ENCODE measurements at places on chromosomes 3 and 15. TPM values are rescaled to one million over a fixed set of nuclear protein-coding genes. Genes with fewer than 3 reads are reported as not detected.

GRCh38 chr3:133843634-133844033 lies 38.0 kb downstream of the SRPRB start:
- H3K4me1 ChIP-seq: no peaks in the 10 kb centered on the region
- H3K27me3 ChIP-seq: peaks cover 26% of the 10 kb centered on the region
- H3K4me3 ChIP-seq: no peak overlapping the region
- H3K36me3 ChIP-seq: no peaks in the 10 kb centered on the region
- DNase-seq: no peak
- H3K27ac ChIP-seq: no peak overlapping the region

- H3K36me3 ChIP-seq: 0 out of 2 replicates have a peak, but pooled peaks cover 2% of the 10 kb centered on the region
- peaks cover 45% of the 10 kb centered on the region for H3K4me1 ChIP-seq
- H3K27ac ChIP-seq: peak within 1 kb of the TSS; percentile 97
- no peaks in the 10 kb centered on the region for H3K27me3 ChIP-seq
- peak; percentile 37 for DNase-seq
- peak within 1 kb of the TSS; percentile 77 for H3K4me3 ChIP-seq
Measured at GRCh38 chr3:51974963-51975851, at the start of gene ABHD14A. ABHD14A (plus strand) TSS chr3:51975064; CDS start chr3:51975136, 72 bp downstream.

DNA sequence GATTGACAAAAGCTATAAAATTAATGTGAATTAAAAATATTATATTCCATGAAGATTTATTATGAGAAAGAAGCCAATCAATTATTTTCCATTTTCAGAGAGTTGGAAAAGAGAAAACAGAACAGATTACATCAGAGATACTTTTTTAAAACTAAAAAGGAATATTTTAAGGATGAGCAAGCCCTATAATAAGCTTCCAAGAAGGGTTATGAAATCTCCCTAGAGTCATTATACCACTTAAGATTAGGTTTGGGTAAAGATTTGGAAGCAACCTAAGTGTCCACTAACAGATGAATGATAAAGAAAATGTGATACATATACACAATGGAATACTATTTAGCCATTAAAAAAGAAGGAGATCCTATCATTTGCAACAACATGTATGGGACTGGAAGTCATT lies 51.6 kb upstream of the FSIP1 start:
- no peak for DNase-seq
- H3K27me3 ChIP-seq: peaks cover 1% of the 10 kb centered on the region
- H3K4me1 ChIP-seq: no peaks in the 10 kb centered on the region
- H3K36me3 ChIP-seq: no peaks in the 10 kb centered on the region
- H3K27ac ChIP-seq: no peak overlapping the region

- H3K4me1 ChIP-seq: peaks cover 38% of the 10 kb centered on the region
- no peaks in the 10 kb centered on the region for H3K36me3 ChIP-seq
- no peak overlapping the region for H3K27ac ChIP-seq
- H3K27me3 ChIP-seq: no peaks in the 10 kb centered on the region
- no peak overlapping the region for H3K4me3 ChIP-seq
- no peak for DNase-seq
Measured at GRCh38 chr3:124923833-124924232, 10.7 kb downstream of the MUC13 start.

DNA sequence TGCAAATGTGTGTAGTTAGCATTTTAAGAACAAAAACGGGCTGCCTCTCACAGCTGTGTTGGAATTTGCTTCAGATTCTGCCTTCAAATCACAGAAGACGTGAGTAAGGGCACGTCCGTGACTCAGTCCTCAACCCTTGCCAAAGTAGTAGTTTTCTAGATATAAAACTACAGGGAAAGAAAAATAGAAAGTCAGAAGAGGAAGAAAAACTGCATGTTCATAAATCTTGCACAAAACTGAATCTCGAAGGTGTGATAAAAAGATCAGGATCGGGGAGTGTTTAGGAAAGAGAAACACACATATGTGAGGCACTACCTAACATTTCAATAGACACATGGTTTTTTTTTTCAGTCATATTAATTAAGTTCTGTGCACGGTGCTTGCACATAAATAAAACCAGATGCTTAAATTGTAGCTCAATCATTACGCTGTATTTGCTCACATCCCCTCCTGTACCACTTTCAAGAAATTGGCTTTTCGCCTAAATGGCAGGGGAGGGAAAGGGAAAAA lies 71.7 kb downstream of the P3H2 start:
- H3K27ac ChIP-seq: no peak overlapping the region
- H3K27me3 ChIP-seq: no peaks in the 10 kb centered on the region
- H3K36me3 ChIP-seq: no peaks in the 10 kb centered on the region
- DNase-seq: no peak

DNA sequence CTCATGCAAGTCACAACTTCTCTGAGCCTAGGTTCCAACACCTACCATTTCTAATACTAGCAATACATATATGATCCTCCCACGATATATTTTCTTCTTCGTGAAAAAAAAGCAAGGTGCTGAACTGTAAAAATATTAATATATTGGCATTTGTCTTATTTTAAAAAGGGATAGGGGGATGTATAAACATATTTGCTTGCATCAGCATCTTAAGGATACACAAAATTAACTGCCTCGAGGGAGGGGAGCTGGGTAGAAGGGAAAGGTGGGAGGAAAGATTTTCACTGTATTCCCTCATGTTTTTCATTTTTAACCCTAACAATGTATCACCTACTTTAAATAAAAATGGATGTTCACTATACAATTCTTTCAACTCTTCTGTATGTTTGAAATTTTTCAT lies 1.3 kb downstream of the HACD2 start:
- H3K4me1 ChIP-seq: peaks cover 53% of the 10 kb centered on the region
- no peak overlapping the region for H3K27ac ChIP-seq
- H3K27me3 ChIP-seq: no peaks in the 10 kb centered on the region

GRCh38 chr3:196981657-196982056 lies 13.0 kb upstream of the PIGZ start:
- DNase-seq: peak; percentile 87
- peak overlapping the region; percentile 72 for H3K27ac ChIP-seq
- H3K27me3 ChIP-seq: no peaks in the 10 kb centered on the region
- no peaks in the 10 kb centered on the region for H3K36me3 ChIP-seq
- H3K4me3 ChIP-seq: no peak overlapping the region

GRCh38 chr3:182412066-182412465 lies 381.2 kb upstream of the ATP11B start:
- no peaks in the 10 kb centered on the region for H3K36me3 ChIP-seq
- H3K4me1 ChIP-seq: no peaks in the 10 kb centered on the region
- H3K27me3 ChIP-seq: no peaks in the 10 kb centered on the region
- DNase-seq: no peak
- no peak overlapping the region for H3K27ac ChIP-seq

DNA sequence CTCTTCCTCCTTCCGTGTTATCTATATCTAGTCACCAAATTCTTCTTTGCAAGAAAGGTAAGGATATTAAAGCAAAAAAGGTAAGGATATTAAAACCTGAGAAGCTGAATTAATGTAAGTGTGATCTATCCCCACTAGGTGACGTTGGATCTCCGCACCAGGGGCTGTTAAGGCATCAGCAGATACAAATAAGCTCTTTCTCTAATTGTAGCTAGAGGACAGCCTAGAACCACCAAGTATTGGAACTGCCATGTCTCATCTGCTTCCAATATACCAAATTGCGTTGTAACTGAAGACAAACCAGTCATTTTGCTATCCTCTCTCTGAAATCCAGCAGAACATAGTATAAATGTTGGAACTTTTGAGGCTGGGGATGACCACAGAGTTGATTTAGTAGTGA lies 471.2 kb upstream of the TGFBR2 start:
- 0 out of 2 replicates have a peak, but pooled peaks cover 5% of the 10 kb centered on the region for H3K4me1 ChIP-seq
- no peaks in the 10 kb centered on the region for H3K27me3 ChIP-seq
- no peak overlapping the region for H3K27ac ChIP-seq
- H3K36me3 ChIP-seq: no peaks in the 10 kb centered on the region

- no peaks in the 10 kb centered on the region for H3K27me3 ChIP-seq
- DNase-seq: no peak
- no peaks in the 10 kb centered on the region for H3K36me3 ChIP-seq
Measured at GRCh38 chr3:116341899-116342298, 103.4 kb downstream of the LSAMP start.

- no peaks in the 10 kb centered on the region for H3K27me3 ChIP-seq
- no peak overlapping the region for H3K4me3 ChIP-seq
- DNase-seq: no peak
Measured at GRCh38 chr3:188948997-188949389, 222.8 kb upstream of the TPRG1 start.

DNA sequence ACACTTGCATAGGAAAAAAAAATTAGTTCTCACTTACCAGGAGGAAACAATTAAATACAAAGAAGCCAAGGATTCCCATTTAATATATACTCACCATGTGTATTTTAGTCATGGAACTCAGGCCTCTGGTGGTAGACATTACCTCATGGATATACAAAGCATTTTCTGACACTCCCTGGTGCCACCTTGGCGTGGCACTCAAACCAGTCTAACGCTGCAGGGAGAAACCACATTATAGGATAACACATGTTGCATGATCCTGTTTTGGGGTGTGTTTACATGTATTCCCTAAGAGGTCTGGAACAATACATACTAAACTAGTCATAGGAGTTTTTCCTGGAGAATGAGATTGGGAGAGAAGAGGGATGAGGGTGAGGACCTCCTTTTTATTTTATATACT lies 5.9 kb upstream of the RTF1 start:
- H3K4me1 ChIP-seq: peaks cover 23% of the 10 kb centered on the region
- no peak overlapping the region for H3K27ac ChIP-seq
- H3K36me3 ChIP-seq: no peaks in the 10 kb centered on the region
- DNase-seq: no peak
- H3K27me3 ChIP-seq: no peaks in the 10 kb centered on the region
- no peak overlapping the region for H3K4me3 ChIP-seq

DNA sequence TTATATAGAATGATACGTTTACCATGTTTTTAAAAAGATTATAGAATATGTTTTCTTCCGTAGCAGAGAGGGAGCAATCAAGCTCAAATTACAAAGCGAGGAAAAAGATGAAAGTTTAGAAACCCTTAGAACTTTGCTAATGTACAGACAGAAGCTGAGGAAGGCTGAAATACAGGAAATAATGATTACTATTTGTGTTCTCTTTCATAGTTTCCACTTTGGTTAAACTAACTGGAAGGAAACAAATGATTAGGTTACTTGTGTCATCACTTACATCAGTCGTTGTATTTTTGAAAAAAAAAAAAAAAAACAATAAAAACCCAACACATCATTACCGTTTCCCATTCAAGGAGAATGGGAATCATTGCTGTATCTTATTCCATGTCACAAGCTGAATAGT lies 337.8 kb upstream of the CBLB start:
- no peaks in the 10 kb centered on the region for H3K27me3 ChIP-seq
- H3K36me3 ChIP-seq: no peaks in the 10 kb centered on the region
- H3K27ac ChIP-seq: no peak overlapping the region
- no peak overlapping the region for H3K4me3 ChIP-seq

DNA sequence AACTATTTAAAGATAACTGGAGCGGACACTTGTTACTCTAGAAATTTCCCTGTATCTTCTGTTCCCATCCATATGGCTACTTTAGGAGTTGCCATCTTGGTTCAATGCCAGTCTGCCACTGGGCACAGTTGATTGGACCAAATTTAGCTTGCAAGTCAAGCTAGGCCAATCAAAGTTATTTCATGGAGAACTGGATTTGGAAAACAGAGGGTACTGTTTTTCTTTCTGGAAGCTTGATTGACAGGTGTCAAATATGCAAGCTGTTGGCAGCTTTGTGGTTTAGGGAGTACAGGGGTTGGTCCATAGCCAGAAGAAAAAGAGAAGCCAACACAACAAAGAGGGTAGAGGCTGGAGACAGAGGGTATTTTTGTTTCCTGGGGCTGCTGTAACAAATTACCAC lies 33.4 kb upstream of the KLHL25 start:
- no peak overlapping the region for H3K27ac ChIP-seq
- H3K36me3 ChIP-seq: no peaks in the 10 kb centered on the region
- no peak for DNase-seq

GRCh38 chr3:46378426-46378942 lies 7.7 kb downstream of the CCR5 start:
- no peak overlapping the region for H3K27ac ChIP-seq
- H3K4me3 ChIP-seq: no peak overlapping the region
- no peaks in the 10 kb centered on the region for H3K36me3 ChIP-seq
- H3K4me1 ChIP-seq: no peaks in the 10 kb centered on the region

DNA sequence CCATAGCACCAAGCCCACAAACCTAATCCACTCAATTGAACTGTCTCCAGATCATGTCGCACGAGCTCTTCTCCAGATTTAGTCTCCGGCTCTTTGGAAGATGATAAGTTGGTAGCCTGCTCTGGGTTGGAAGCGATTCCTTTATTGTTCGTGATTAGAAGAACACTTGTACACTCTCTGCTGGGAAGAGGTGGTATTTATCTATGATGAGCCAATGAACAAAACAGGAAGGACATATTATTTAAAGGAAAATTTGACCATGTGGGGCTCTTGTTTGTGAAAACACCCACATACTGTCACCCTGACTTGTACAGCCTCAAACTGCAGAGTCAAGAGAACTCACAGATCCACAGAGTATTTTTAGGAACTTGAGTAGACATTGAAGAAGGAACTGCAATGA lies 54.4 kb downstream of the MYZAP start:
- no peaks in the 10 kb centered on the region for H3K27me3 ChIP-seq
- H3K4me1 ChIP-seq: no peaks in the 10 kb centered on the region
- no peak for DNase-seq
- H3K36me3 ChIP-seq: no peaks in the 10 kb centered on the region

- no peak overlapping the region for H3K4me3 ChIP-seq
- no peak overlapping the region for H3K27ac ChIP-seq
- peak; percentile 53 for DNase-seq
- H3K36me3 ChIP-seq: no peaks in the 10 kb centered on the region
- no peaks in the 10 kb centered on the region for H3K27me3 ChIP-seq
Measured at GRCh38 chr3:132029182-132029902, 5.5 kb downstream of the CPNE4 start.

- H3K27ac ChIP-seq: no peak overlapping the region
- no peaks in the 10 kb centered on the region for H3K4me1 ChIP-seq
- no peaks in the 10 kb centered on the region for H3K27me3 ChIP-seq
- no peak overlapping the region for H3K4me3 ChIP-seq
- peak; percentile 36 for DNase-seq
- H3K36me3 ChIP-seq: no peaks in the 10 kb centered on the region
Measured at GRCh38 chr3:44235604-44236484, 5.8 kb upstream of the TOPAZ1 start.

- H3K27ac ChIP-seq: no peak overlapping the region
- DNase-seq: no peak
- no peaks in the 10 kb centered on the region for H3K36me3 ChIP-seq
- H3K4me1 ChIP-seq: peaks cover 33% of the 10 kb centered on the region
Measured at GRCh38 chr3:8453153-8453552, 48.5 kb upstream of the LMCD1 start.

GRCh38 chr15:27686369-27686768 lies 412.7 kb downstream of the OCA2 start:
- DNase-seq: no peak
- H3K27me3 ChIP-seq: no peaks in the 10 kb centered on the region
- H3K36me3 ChIP-seq: no peaks in the 10 kb centered on the region
- H3K4me1 ChIP-seq: no peaks in the 10 kb centered on the region

- DNase-seq: no peak
- H3K27ac ChIP-seq: no peak overlapping the region
- H3K4me1 ChIP-seq: peaks cover 22% of the 10 kb centered on the region
- H3K4me3 ChIP-seq: no peak overlapping the region
- 0 out of 2 replicates have a peak, but pooled peaks cover 1% of the 10 kb centered on the region for H3K36me3 ChIP-seq
Measured at GRCh38 chr3:194465920-194466570, 20.8 kb downstream of the ATP13A3 start.

Gene AMIGO3
- total RNA-seq: not detected

Gene DUOXA1
- total RNA-seq: not detected

Gene CCDC33
- total RNA-seq: not detected

Gene SKOR1
- 0.10 TPM for total RNA-seq

Gene XCR1
- total RNA-seq: not detected

Gene SYNM
- total RNA-seq: 3.7 TPM

Gene FGF12
- not detected for total RNA-seq

Gene DCBLD2
- 56.9 TPM for total RNA-seq

Gene RBP2
- 2.5 TPM for total RNA-seq

Gene LOXL1
- total RNA-seq: 0.51 TPM

All from HepG2 (cell line).